ENCODE measurements at places on chromosomes 1 and 21.
A peak's percentile ranks its signal among the peaks of the same experiment; 100 is the strongest.

DNA sequence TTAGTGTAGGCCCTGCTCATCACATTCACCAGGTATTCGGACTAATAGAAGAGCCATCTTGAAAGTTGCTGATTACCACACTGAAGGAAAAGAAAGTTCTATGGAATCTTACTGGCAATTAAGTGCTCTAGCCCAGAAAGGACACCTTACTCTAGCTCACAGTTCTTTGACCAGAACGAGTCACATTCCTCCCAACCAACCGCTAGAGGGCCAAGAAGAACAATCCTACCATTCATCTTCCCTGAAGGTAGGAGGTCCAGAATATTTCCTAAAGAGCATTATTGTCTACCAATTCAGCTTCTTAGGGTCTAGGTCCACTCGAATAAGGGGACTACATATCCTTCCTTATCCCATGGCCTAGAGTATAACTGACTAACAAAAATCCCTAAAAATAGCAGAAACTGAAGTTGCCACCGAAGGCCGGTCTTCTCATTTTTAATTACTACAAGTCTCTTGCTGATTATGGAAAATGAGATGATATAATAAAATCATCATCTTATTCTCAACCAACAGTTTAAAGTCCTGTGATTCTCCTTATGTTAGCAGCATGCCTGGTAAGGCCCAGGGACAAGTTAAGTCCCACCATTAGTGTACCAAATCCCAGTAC lies 2.7 kb upstream of the FMO1 start:
- DNase-seq: no peak

- DNase-seq: no peak
Observed at GRCh38 chr21:28538987-28539622, 453.6 kb downstream of the LTN1 start.

- no peak for DNase-seq
Observed at GRCh38 chr21:29616209-29616751, 317.6 kb downstream of the BACH1 start.

GRCh38 chr1:229342656-229343569 lies at the start of gene CCSAP:
CCSAP (minus strand) TSS chr1:229343047; CDS start chr1:229342465, 582 bp downstream.
- DNase-seq: no peak

DNA sequence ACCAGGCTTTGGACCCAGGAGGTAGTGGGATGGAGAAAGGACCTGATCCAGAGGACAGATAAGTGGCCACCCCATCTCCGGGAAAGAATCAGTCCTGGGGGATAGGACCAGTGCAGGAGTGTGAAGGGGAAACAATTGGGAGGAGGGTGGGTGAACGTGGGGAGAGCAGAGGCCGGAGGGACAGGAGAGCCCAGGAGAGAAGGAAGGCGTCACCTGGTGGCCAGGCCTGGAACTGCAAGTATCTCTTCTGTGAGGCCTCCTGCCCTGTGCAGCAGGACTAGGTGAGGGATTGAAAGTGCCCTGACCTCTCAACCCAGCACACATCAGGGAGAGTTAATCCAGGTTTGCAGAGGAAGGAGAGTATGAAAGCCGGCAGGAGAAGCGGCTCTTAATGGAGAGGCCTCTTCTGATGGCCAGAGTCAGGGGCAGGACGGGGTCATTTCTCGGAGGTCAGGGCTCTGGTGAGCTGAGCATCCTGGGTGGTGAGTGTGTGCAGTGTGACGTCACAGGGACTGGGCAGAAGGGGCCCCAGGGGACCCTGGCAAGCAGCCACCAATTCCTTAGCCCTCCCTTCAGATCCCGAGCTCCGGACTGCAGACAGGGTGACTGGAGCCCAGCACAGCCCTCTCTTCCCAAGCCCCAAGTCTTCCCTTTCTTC lies 9.2 kb upstream of the LAD1 start:
- DNase-seq: peak; percentile 45

- no peak for DNase-seq
Observed at GRCh38 chr1:10986525-10986890, 25.9 kb upstream of the TARDBP start.

DNA sequence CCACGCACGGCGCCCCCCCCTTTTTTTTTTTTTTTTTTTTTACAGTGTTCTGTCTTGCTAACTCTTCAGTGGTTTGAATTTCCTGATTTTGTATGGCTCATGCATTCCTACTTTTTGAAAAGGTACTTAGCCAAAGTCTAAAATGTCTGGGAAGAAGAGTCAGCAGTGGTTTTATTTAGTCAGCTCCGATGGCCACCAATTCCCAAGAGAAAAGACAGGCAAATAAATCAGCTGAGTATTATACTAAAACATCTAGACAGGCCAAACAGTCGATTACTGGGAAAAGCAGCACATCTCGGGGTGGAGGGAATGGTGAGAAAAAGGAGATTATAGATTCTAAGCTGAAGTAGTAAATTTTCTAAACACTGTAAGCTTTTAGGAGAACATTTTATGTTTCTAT lies 192.5 kb upstream of the ZRANB2 start:
- no peak for DNase-seq

- DNase-seq: peak; percentile 18
Observed at GRCh38 chr21:38159355-38159754, 97.4 kb upstream of the KCNJ15 start.

DNA sequence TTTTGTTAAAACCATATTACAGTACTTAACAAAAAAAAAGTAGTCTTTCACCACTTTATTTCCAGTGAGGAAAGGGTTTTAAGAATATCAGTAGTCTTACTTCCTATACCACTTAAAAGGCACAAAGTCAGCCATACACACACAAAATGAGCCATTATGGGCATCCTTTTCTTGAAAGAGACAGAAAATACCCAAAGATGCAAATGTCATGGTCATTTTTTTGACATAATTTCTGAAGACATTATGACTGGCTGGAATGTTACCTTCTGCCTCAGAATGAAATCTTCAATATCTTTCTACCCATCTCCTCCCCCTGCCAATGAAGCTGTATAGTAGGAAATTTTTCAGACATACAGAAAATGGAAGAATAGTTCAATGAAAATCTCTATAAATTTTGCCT lies 237.7 kb downstream of the SLC45A1 start:
- DNase-seq: no peak

DNA sequence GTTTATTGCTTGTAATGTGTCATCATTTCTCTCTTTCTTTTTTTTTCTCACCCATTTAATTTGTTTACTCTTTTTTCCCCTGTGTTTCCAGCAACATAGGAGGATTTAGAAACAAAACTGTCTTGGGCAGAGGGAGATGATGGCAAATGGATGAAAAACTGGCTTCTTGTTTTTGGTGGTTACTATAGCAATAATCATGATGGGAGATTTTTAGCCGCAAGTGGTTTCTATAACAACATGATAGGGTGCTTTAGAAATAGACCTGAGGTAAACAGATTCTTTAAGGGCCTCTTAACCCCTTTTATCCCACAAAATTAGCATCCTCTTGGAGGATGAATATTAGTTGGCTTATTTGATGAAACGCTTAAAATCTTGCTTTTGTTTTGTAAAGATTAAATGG lies 51.6 kb downstream of the CRB1 start:
- no peak for DNase-seq

DNA sequence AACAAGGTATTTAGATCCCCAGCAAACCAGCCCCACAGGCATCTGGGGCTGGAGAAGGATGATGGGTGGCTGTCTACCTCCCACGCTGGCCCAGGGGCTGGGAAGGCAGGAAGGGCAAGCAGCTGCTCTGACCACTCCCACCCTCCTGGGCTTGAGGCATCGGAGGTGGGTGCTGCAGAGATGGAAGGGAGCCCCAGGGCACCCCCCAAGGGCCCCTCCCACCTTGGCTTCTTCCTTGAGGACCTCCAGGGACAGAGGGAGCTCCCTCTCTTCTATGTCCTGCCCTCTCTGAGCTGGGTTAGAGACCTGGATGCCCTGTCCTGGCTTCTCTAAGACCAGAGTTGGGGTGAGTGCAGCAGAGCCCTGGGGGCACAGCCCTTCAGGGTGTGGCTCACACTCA lies 3.1 kb downstream of the CD52 start:
- no peak for DNase-seq

DNA sequence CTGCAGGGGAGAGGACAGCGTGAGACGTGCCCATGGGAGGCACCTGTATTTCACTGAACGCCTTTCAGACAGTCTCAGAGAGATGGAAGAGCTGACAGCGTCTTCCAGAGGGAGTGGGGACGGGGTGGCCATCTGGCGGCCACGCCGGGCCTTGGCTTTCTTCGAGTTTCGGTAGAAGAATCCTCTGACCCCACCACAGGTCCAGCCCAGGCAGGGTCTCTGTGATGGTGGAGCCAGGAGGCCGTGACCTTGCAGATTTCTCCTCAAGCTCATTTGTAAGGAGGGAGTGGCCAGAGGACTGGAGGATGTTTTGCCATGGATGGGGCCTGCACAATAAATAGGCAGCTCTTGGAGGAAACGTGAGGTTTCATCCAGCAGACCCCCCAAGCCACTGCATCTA lies 47.6 kb upstream of the ADARB1 start:
- no peak for DNase-seq

GRCh38 chr1:3547055-3548005 lies 64.0 kb downstream of the MEGF6 start:
- DNase-seq: no peak

GRCh38 chr21:44911384-44912157 lies 9.1 kb downstream of the ITGB2 start:
- no peak for DNase-seq

DNA sequence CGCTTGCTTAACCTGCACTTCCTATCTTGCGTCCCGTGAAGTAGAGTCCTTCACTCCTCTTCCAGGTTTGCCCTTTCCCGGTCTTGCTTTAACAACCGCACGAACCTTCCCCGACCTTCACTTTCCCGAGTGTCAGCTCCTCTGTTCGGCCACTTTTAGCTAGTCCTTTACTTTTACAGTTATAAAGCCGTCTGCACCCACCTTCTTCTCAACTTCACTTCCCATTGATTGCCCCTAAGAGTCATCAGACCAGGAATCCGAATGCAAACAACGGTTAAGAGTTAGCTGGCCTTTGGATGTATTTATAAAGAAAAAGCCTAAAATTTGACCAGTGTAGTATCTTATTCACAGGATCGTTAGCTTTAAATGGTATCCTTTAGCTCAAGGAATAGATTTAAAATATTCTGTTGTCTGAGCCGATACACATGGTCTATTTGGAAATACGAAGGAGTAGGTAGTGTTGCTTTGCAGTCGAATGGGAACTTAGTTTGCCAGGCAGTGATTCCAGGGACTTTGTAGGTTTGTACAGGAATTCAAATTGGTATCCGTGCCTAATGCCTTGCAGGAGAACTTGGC lies 1.4 kb downstream of the PPP2R5A start:
- no peak for DNase-seq

GRCh38 chr1:215911406-215911968 lies 344.4 kb downstream of the KCTD3 start:
- no peak for DNase-seq

DNA sequence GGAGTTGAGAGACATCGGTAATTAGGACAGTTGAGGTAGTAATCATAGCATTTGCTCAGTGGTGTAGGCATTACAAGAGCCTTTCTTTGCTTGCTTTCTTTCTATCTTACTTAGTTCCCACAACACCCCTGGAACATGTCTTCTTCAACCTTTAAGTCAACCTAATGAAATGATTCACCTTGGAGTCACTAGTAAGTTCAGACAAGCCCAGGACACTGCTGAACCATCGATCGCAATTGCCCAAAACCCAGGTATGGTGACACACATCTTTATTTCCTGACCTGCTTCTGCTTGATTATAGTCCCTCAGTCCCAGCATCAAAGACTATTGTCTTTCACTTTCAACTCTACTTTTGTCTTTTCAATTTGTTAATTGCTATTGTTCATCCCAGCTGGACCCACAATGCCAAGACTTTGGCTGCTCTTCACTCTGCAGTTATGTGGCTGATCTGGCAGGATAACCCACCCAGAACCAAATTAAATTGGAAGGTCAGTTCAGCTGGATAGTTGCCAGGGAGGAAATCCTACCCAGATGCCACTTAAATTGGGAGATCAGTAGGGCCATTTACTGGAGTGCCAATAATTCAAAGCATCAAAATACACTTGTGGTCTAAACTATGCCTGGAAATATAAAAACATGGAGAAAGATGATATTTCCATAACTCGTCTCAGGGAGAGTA lies 272.9 kb downstream of the RWDD3 start:
- no peak for DNase-seq

- DNase-seq: no peak
Observed at GRCh38 chr1:54105736-54106269, 47.0 kb downstream of the CDCP2 start.

- DNase-seq: no peak
Observed at GRCh38 chr1:100959502-100960060, 63.7 kb downstream of the SLC30A7 start.

DNA sequence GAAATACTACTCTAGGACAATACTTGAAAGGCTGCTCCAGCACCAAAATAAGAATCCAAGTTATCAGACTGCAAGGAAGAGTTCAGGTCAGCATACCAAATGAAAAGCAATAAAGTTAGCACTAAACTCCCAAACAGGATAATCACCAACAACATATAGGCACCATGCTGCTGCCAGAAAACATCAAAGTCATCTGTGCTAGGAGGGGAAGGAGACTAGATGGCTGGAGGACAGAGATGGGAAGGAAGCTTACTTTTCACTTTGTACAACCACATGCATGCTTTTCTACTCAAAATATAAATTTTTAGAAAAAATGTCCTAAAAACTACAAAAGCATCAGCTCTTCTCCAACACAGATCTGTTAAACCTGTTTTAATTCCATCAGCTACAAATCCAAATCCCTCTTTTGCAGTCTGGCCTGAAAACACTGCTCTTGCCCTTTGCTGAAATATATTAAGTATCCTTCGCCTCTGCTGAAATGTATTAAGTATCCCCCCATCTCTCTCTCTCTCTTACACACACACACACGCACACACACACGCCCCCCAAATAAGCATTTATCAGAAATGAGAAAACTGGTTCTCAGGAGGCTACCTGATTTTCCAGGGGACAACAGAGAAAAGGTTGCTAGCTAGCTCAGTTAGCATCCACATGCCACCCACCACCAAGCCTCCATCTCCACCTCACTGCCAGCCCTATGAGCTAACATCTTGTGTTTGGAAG lies 1.5 kb downstream of the GATAD2B start:
- no peak for DNase-seq

DNA sequence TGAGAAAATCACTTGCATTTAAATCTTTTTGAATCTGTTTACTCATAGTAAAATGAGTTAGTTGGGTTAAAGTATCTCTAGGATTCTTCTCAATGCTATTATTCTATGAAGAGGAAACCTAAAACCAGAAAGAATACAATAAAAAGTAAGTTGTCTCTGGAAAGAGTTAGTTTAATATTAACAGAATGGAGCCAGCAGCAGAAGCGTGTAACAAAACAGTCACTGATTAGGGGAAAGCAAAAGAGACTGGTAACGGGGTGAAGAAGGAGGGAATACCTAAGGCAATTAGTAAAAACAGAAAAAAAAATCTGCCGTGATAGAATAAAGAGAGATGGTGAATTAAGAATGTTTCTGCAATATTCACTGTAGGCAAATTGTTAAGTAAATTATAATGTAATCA lies 60.0 kb downstream of the NRDC start:
- DNase-seq: no peak
